Small intestine (tissue), 16 donors: ENCODE measurements at places on chromosomes 7 and 10. TPM values are rescaled to one million over a fixed set of nuclear protein-coding genes. Genes with fewer than 3 reads are reported as not detected.

- H3K4me1 ChIP-seq, result no peaks in the 10 kb centered on the region
- no peaks in the 10 kb centered on the region for H3K36me3 ChIP-seq
- no peak overlapping the region for H3K4me3 ChIP-seq
- no peak for DNase-seq
- no peak overlapping the region for H3K27ac ChIP-seq
Observed at GRCh38 chr7:125032943-125033342, 103.3 kb upstream of the POT1 start.

GRCh38 chr7:42138691-42139090, 98.3 kb downstream of the GLI3 start:
- H3K4me3 ChIP-seq, result no peak overlapping the region
- H3K36me3 ChIP-seq, result no peaks in the 10 kb centered on the region
- H3K27ac ChIP-seq, result no peak overlapping the region
- no peak for DNase-seq
- H3K4me1 ChIP-seq, result no peaks in the 10 kb centered on the region

DNA sequence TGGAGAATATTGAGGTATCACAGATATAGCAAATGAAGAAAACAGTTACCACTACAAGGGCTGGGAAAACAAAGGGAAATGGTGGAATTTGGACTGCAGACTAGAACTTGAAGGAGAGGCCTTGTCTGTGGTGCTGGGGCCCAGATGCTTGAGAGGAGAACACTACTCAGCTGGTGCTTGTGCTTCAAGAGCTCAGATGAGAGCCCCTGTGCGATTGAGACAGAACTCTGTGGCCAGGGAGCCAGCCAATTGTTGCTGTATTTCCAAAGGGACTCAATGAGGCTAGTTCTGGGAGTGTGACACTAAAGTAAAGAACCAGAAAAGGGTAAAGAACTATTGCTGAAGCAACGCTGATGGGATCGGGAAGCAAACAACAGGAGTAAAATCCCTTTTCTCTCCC, 406.5 kb upstream of the SEMA3D start:
- no peak overlapping the region for H3K4me3 ChIP-seq
- H3K27ac ChIP-seq, result no peak overlapping the region
- no peaks in the 10 kb centered on the region for H3K27me3 ChIP-seq

GRCh38 chr7:25851332-25852210, 300.4 kb upstream of the NFE2L3 start:
- H3K36me3 ChIP-seq, result no peaks in the 10 kb centered on the region
- peak; percentile 88 for DNase-seq
- H3K27ac ChIP-seq, result no peak overlapping the region
- H3K27me3 ChIP-seq, result peaks cover 37% of the 10 kb centered on the region
- H3K4me3 ChIP-seq, result no peak overlapping the region

- no peaks in the 10 kb centered on the region for H3K36me3 ChIP-seq
- H3K4me1 ChIP-seq, result peaks cover 6% of the 10 kb centered on the region
- no peak overlapping the region for H3K27ac ChIP-seq
- no peaks in the 10 kb centered on the region for H3K27me3 ChIP-seq
- no peak for DNase-seq
- H3K4me3 ChIP-seq, result no peak overlapping the region
Observed at GRCh38 chr10:63549810-63550209, 28.6 kb downstream of the REEP3 start.

DNA sequence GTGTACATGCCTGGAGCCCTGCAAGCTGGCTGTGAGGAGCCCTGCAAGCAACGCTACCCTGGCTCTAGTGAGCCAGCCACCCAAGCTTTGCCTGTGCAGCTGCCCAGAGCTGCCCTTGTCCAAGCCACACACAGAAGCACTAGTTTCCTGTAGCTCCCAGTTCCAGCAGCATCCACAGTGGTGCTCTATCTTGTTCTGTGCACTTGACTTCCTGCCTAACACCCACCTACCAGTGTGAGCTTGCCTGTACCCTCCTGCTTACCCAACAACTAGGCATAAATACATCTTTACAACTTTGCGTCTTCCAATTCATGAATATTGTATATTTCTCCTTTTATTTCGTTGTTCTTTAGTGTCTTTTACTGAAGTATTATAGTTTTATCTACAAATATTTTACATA, 32.2 kb upstream of the ZNF518A start:
- no peak overlapping the region for H3K4me3 ChIP-seq
- H3K27ac ChIP-seq, result no peak overlapping the region
- H3K36me3 ChIP-seq, result no peaks in the 10 kb centered on the region
- H3K4me1 ChIP-seq, result no peaks in the 10 kb centered on the region

GRCh38 chr7:81298951-81299666, 380.3 kb upstream of the SEMA3C start:
- DNase-seq, result peak; percentile 47
- no peak overlapping the region for H3K4me3 ChIP-seq
- no peaks in the 10 kb centered on the region for H3K27me3 ChIP-seq
- no peaks in the 10 kb centered on the region for H3K4me1 ChIP-seq
- H3K27ac ChIP-seq, result peak overlapping the region; percentile 4
- no peaks in the 10 kb centered on the region for H3K36me3 ChIP-seq

DNA sequence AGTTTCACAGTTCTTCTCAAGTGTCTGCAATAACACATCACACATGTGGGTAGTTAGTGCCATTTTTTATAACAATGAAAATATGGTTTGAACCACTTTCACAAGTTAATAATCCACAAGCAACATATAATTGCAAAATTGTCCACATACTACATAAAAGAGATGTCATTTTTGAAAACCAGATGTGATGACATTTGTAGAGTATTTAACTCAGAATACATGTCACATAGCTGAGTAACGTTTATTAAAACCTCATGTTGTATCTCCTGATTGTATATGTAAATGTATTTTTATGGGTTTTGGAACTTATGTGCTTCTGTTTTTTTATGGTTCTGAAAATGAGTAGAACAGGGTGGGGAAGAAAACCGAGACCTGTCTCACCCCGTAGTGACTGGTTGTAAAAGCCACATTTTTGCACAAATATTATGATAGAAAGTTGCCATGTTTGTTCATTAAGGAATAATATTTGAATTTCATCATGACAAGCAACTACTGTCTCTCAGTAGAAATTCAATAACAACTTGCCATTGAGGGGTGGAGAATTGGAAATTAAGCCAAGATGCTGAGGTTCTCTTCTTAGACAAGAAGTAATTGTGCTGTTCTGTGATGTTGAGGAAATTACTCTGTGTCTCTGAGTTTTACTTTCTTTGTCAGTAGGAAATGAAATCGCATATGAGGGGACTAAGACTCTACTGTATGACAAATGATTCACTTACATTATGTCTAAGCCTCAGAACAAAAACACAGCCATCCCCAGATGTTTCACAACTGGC, 29.2 kb upstream of the EGFR start:
- no peak overlapping the region for H3K4me3 ChIP-seq
- no peaks in the 10 kb centered on the region for H3K27me3 ChIP-seq
- no peaks in the 10 kb centered on the region for H3K4me1 ChIP-seq
- no peaks in the 10 kb centered on the region for H3K36me3 ChIP-seq

DNA sequence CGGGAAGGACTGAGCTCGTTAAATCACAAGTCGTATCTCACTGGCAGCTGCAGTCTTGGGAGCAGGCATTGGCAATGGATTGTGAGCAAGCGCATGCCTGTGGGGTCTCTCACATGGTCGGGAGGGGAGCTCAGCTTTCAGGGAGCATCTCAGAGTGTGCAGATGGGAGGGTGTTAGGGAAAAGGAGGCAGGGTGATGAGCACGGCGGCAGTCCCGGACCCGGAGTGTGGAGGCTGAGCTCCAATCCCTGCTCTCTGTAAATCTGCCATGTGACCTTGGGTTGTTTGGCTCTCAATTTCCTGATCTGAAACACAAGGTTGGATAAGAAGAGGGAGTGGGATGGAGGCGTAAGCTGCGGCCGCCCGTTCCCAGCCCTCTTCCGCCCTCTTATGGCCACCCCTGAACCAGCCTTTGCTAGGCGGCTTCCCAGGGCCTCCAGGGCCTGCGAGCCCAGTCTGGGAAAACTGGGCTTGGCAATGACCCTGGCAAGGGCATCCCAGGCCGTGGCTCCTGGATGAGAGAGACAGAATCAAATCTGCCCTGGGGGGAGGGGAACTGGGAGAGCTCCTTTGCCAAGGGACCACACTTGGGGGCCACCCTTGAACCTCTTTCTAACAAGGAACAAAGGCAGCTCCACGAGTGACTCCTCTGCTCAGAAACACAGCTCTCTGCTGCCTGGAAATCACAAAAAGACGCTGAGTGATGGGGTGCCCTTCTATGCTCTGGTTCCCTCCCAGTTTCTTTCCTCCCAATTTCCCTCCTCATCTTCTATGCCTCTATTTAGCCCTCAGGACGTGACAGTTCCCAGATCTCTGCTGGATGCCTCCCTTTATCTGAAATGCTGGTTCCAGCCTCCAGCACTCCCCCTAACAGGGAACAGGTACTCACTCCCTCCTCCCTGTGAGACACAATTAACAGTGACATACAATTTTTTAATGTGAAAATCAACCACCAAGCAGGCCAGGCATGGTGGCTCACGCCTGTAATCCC, 41.7 kb upstream of the LOXL4 start:
- H3K27me3 ChIP-seq, result peaks cover 2% of the 10 kb centered on the region
- H3K27ac ChIP-seq, result no peak overlapping the region
- no peaks in the 10 kb centered on the region for H3K4me1 ChIP-seq
- no peaks in the 10 kb centered on the region for H3K36me3 ChIP-seq
- peak; percentile 68 for DNase-seq

DNA sequence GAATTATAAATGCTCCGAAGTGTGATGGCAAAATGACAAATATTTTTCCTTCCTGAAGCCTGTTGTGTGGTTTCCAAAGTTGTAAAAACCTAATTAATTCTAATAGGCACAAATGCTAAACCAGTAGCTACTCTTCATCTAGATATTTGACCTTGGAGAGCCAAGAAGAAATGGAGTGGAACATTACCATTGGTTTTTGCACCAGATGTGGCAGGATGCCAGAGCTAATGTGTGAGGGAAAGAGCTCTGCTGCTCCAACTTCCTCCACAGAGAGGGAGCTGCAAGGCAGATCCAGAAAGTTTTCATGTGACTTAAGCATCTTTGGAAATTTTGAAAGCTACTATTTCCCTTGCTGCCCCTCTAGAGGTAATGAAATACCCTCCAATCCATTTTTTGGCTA, 65.1 kb upstream of the HPS1 start:
- no peaks in the 10 kb centered on the region for H3K36me3 ChIP-seq
- no peak overlapping the region for H3K27ac ChIP-seq
- no peak overlapping the region for H3K4me3 ChIP-seq
- H3K4me1 ChIP-seq, result no peaks in the 10 kb centered on the region

DNA sequence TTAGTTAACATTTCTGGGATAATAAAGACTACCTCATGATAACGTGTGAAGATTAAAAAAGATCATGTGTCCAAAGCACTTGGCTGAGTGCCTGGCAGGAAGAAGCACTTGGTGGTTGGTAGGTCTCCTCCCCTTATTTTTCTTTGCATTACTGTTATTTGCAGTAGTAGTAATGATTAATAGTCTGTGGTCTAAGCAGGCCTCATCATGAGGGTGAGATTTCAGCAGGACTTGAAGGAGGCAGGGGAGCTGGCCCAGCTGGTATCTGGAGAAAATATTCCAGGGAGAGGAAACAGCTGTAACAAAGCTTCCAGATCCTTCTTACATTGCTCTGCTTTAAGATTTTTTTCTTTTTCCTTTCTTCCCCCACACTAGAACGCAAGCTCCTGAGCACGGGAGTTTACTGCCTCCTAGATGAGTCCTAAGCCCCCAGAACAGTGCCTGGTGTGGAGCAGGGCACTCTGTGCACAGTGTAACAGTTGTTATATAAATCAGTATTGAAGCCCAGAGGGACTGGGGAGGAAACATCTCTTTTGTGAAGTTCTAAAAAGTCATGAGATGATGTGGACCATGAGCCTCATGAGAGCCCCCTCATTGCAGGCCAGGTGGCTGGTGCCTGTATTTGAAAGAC, 31.1 kb upstream of the RHEB start:
- no peak overlapping the region for H3K4me3 ChIP-seq
- peak; percentile 53 for DNase-seq
- no peak overlapping the region for H3K27ac ChIP-seq
- H3K4me1 ChIP-seq, result no peaks in the 10 kb centered on the region
- no peaks in the 10 kb centered on the region for H3K36me3 ChIP-seq
- no peaks in the 10 kb centered on the region for H3K27me3 ChIP-seq

GRCh38 chr10:44883593-44884331, 27.4 kb upstream of the TMEM72 start:
- DNase-seq, result no peak
- no peaks in the 10 kb centered on the region for H3K36me3 ChIP-seq
- no peaks in the 10 kb centered on the region for H3K4me1 ChIP-seq
- no peak overlapping the region for H3K4me3 ChIP-seq

- no peaks in the 10 kb centered on the region for H3K4me1 ChIP-seq
- H3K4me3 ChIP-seq, result no peak overlapping the region
- no peak for DNase-seq
- no peak overlapping the region for H3K27ac ChIP-seq
- no peaks in the 10 kb centered on the region for H3K36me3 ChIP-seq
Observed at GRCh38 chr10:80588546-80588945, 50.8 kb downstream of the SH2D4B start.

GRCh38 chr7:587767-588166, 68.1 kb upstream of the PDGFA start:
- no peaks in the 10 kb centered on the region for H3K36me3 ChIP-seq
- no peak overlapping the region for H3K27ac ChIP-seq
- no peak overlapping the region for H3K4me3 ChIP-seq
- DNase-seq, result no peak

DNA sequence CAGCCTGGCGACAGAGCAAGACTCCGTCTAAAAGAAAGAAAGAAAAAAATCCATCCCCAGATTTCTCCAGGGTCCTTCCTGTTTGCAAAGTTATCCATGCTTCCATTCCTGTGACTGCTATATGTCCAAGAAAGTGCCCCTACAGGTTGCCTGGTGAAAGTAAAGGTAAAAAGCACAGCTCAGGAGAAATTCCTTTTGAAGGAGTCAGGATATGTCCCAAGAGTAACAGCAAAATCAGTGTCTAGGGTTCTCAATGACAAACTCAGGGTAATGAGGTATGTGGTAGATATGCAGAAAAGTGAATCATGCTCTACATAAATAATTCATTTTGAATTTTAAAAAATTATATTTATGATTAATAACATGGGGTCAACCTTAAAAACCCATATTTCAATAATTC, 91.5 kb downstream of the CTTNBP2 start:
- no peak overlapping the region for H3K27ac ChIP-seq
- no peaks in the 10 kb centered on the region for H3K36me3 ChIP-seq
- H3K4me3 ChIP-seq, result no peak overlapping the region
- DNase-seq, result no peak

The PFKFB3 gene
- polyA plus RNA-seq, result 5.5 TPM

The RPEL1 gene
- 0.09 TPM for polyA plus RNA-seq

The NUTM2B gene
- 0.89 TPM for polyA plus RNA-seq

The SPDYE8 gene
- polyA plus RNA-seq, result 0.28 TPM

The HMX2 gene
- polyA plus RNA-seq, result not detected

The PAXIP1 gene
- 3.8 TPM for polyA plus RNA-seq

The MUC3A gene
- 156 TPM for polyA plus RNA-seq

The CH25H gene
- polyA plus RNA-seq, result not detected

The IQUB gene
- polyA plus RNA-seq, result 0.03 TPM

The WDR86 gene
- 4.3 TPM for polyA plus RNA-seq

The NPTX2 gene
- not detected for polyA plus RNA-seq
